Panc1 (cell line): ENCODE measurements at places on chromosomes 3 and 15.

DNA sequence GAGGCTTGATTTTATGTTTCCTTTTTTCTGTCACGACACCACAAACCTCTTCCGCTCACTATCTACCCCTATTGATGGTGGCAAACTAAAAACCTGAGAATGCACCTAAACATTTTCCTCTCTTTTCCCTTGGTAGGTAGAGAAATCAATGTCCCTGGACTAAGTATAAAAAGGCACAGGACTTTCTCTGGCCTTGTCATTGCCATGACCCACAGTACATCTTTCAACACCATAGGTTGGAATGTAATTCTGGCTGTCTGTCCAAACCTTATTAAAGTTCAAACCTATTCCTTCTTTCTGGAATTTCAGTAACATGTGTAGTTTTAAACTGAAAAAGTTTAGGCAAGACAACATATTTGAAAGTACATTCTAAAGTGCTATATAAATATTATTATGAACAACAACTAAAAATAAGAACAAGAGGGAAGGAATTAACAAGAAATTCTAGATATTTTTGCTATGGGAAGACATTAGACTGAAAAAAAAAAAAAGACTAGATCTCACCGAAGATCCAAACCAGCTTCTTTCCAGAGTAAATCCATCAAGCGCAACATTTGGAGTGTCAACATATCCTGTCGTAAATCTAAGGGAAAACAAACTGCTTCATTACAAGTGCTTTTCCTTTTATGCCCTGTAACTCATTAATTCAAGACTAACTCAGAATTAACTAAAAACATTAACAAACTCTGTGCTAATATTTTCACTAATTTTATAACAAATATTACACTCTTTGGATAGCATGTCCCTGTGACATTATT lies 73.1 kb downstream of the FAIM start:
- no peak overlapping the region for H3K4me3 ChIP-seq
- no peaks in the 10 kb centered on the region for H3K27me3 ChIP-seq
- no peak for DNase-seq

GRCh38 chr3:159189994-159190669 lies 388.3 kb downstream of the MFSD1 start:
- DNase-seq = no peak
- H3K27me3 ChIP-seq = no peaks in the 10 kb centered on the region
- no peak overlapping the region for H3K27ac ChIP-seq

- no peak overlapping the region for H3K4me3 ChIP-seq
- no peaks in the 10 kb centered on the region for H3K36me3 ChIP-seq
- H3K27me3 ChIP-seq = no peaks in the 10 kb centered on the region
- H3K4me1 ChIP-seq = peaks cover 13% of the 10 kb centered on the region; the same call in 1 of the 2 replicates
Measured at GRCh38 chr3:141422961-141423582, 54.8 kb downstream of the ZBTB38 start.

DNA sequence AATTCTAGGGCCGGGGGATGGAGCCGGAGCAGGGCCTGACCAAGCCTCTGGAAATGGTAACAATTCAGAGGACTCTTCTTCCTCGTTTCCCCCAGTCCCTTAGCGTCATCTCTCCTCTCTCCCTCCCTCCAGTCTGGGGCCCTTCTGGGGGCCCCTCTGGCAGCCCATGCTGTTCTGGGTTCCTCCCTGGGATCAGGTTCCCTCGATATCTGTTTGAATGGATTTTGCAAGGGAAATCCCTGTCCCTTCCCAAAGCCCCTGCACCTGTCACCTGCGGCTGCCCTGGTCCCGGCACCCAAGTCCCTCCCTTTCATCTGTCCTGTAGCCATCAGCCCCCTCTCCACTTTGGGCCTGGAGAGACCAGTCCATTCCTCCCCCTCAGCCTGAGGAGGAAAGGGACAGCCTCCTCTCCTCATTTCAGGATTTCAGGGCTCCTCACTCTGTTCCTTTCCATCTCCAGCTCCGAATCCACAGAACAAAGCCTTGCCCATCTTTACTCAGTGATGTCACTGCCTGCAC lies 1.7 kb upstream of the PLCB2 start:
- DNase-seq = no peak
- no peaks in the 10 kb centered on the region for H3K27me3 ChIP-seq
- no peak overlapping the region for H3K27ac ChIP-seq
- H3K36me3 ChIP-seq = no peaks in the 10 kb centered on the region

DNA sequence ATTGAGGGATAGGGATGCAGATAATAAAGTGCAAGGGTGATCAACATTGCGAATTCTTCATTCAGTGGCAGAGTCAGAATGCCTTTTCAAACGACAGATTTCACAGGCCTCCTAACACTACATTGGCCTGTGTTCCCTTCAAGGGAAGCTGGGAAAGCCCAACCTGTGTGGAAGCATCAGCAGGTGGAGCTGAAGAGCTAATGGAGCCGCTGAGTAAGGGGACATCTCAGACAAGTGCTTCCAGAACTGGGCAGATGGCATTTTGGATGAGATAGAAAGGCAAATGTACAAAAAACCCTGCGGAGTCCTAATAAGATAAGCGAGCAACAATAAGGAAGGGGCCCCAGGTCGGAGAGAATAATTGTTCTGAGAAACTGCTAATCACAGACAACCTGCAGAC lies 8.5 kb upstream of the SLC24A5 start:
- H3K27me3 ChIP-seq = peaks cover 7% of the 10 kb centered on the region; the same call in 1 of the 2 replicates
- no peak overlapping the region for H3K27ac ChIP-seq
- no peaks in the 10 kb centered on the region for H3K4me1 ChIP-seq
- no peak for DNase-seq

- H3K4me3 ChIP-seq = no peak overlapping the region
- no peaks in the 10 kb centered on the region for H3K27me3 ChIP-seq
- DNase-seq = no peak
- no peaks in the 10 kb centered on the region for H3K36me3 ChIP-seq
Measured at GRCh38 chr3:194607592-194608389, 25.4 kb downstream of the TMEM44 start.

DNA sequence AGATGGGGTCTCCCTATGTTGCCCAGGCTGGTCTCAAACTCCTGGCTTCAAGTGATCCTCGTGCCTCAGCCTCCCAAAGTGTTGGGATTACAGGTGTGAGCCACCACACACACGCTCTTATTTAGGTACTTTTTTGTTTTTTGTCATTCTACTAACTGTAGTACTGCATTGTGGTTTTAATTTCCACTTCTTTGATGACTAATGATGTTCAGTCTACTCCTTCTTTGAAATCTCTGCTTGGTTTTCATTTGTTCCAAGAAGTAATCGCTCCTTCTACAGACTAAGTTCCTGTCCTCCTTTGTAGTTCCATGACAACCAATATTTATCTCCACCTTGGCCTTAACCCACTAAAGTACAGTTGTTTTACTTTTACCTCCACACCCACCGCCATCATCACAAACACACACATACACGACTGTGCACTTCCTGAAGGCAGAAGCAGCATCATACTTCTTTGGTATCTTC lies 529 bp upstream of the DLEC1 start:
- H3K36me3 ChIP-seq = no peaks in the 10 kb centered on the region
- DNase-seq = no peak
- no peaks in the 10 kb centered on the region for H3K27me3 ChIP-seq
- no peak overlapping the region for H3K27ac ChIP-seq
- H3K4me1 ChIP-seq = no peaks in the 10 kb centered on the region
